ENCODE measurements at places on chromosomes 7 and 10.
A peak's percentile ranks its signal among the peaks of the same experiment; 100 is the strongest.

GRCh38 chr7:149855361-149856305, 17.5 kb downstream of the ZNF862 start:
- DNase-seq, result no peak

DNA sequence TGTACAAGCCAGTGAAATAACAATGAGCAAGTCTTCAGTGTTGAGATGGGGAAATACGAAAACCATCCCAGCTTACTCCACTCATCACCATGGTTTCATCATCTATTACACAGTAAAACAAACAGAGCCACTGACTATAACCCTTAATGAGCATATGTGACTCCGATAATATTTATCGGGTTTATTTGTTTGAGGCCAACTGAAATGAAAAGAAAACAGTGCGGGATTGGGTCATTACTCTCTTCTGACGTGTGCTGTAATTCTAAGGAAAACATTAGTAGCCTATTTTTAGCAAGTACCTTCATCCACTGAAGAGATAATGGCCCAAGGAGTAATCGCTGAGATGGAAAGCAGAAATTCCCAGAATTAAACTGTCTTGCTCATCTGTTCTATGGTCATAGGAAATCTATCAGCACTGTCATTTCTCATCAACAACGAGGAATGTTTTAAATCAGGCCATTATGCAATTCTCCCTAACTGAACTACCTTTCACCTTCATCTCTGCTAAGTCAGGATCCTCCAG, 716.5 kb downstream of the INHBA start:
- DNase-seq, result no peak

DNA sequence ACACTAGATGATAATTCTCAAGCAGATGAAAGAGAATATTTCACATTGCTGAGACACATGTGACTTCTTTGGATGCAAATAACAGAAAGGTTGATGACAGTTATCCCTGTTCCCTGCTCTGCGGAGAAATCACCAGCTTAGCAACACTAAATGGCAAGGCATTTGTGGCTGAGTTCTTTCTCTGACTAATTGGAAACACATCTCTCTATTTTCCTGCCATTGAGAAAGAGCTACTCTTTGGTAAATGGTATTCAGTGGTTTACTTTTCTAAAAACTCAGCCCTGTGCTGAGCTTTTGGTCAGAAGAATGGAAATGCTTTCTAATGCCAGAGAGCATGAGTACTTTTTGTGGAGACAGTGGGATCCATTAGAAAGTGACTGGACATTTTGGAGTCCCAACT, 771.4 kb downstream of the LRMDA start:
- DNase-seq, result no peak

DNA sequence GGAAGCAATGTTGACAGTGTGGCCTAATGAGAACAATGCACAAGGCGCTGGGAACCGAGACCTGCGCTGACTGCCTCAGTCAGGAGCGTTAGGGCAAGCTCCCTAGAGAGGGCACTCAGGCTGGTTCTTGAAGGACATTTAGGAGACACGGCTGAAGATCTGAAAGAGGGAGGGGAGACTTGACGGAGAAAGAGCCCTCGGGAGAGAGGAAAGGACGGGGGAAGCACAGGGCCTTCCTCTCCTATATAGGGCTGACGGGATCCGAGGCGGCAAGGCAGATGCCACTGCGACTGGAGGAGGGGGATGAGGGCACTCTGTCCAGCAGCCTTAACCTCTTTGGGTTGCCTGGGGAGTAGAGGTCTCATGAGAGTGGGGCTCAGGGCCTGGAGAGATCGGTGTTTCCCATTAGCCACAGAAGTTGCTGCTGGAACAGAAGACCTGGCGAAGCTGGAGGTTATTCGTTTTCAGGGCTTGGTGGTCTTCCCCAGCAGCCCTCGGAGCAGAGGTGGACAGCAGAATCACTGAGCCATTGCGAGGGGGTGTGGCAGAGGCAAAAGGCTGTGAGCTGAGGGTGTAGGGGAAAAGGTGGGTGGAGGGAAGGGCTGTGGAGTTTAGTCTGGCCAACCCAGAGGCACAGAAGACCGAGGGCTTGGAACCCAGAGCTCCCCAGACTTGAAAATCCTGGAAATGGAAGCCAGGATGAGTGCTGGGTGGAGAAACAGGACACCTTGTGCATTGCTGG, 36.0 kb downstream of the CLEC2L start:
- DNase-seq, result no peak

- DNase-seq, result no peak
Observed at GRCh38 chr10:34364253-34365037, 450.7 kb downstream of the PARD3 start.

GRCh38 chr10:44245601-44245938, 139.3 kb downstream of the CXCL12 start:
- no peak for DNase-seq

- no peak for DNase-seq
Observed at GRCh38 chr10:33550811-33551210, 216.3 kb upstream of the NRP1 start.

GRCh38 chr10:86168256-86168655, 198.3 kb downstream of the GRID1 start:
- no peak for DNase-seq

- no peak for DNase-seq
Observed at GRCh38 chr10:112395809-112396530, 22.1 kb downstream of the ACSL5 start.

GRCh38 chr10:96334616-96335526, 23.9 kb downstream of the OPALIN start:
- DNase-seq, result peak; percentile 8

DNA sequence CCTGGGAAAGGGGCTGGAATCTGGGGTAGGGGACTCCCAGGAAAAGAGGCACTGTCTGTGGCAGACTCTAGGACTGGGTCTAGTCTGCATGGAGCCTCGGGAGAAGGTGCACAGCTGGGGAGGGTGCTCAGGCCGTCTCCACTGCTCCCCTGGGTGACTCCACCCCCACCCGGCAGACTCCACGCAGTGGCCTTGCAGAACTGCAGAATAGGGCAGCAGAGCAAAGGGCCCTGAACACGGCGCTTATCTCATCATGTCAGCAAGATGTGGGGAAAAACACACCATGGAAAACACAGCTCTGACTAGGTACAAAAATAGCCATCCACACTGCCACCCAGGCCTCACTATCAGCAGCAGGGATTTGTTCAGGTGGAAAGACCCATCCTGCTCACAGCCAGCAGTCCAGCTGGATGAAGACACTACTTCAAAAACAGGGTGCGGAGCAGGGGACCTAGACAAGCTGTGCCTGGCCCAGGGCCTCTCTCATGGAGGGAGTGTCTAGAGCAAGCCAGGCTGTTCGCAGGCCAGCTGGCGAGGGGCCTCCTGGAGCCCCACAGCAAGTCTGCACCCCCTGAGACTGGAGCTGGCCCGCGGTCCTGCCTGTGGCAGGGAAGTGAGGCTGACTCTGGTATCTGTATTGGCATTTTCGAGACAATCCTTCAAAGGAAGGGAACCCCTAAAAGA, 11.7 kb downstream of the MAT1A start:
- DNase-seq, result no peak

DNA sequence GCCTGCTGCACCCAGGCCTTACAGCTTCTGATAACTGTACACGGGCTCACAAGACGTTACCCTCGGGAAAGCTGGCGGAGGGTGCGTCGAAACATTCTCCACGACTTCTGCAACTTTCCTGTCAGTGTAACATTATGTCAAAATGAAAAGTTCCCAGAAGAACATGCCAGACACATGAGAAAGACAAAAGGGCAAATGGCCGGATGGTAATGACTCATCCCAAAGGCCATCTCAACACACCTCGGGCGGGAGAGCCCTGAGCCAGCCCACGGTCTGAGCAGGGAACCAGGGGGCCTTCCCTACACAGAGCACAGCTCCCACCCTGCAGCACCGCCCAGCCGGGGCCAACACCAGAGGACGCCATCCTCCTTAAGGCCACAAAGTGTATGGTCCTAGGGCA, 118.7 kb downstream of the MAD1L1 start:
- DNase-seq, result no peak

- no peak for DNase-seq
Observed at GRCh38 chr7:25586513-25586912, 358.2 kb upstream of the NPVF start.

GRCh38 chr7:158406801-158407200, 180.8 kb downstream of the PTPRN2 start:
- DNase-seq, result no peak

GRCh38 chr7:133797818-133798520, 329.2 kb upstream of the LRGUK start:
- no peak for DNase-seq

GRCh38 chr10:132138596-132138995, 48.2 kb upstream of the DPYSL4 start:
- no peak for DNase-seq

DNA sequence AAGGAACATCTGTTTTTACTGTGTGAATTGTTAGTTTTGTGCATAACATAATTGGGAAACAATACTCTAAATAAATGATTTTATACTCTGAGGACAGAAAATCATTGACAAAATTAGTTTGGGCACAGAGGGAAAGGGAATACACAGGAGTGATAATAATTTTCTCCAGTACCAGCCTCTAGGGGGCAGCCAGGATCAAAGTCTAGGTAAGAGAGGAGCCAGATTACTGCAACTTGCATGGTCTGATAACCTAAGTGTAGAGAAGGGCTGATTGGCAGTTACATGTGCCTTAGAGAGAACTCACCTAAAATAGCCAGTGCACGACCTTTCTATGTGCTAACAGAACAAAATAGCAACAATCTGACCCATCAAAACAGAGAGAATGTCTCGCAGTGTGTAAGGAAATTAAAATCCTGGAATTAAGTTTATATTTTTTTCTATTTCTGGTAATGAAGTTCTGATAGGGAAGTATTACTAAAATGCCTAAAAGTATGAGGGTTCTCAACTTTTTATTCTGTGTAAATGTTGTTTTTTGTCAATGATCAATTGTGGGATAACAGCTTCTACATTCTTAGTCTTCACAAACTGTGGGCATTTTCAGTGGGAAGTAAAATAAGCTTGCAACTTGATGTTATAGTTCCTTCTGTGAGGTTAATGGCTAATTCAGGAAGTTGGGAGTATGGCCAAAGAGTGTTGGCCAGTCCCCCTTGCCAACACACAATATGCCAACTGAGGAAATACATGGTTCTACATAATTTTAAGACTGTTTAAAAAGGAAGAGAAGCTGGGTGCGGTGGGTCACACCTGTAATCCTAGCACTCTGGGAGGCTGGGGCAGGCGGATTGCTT, 66.4 kb downstream of the EXOC6 start:
- DNase-seq, result no peak

- no peak for DNase-seq
Observed at GRCh38 chr10:121138112-121138860, 287.1 kb downstream of the WDR11 start.

- no peak for DNase-seq
Observed at GRCh38 chr7:70500261-70500660, 631.7 kb upstream of the GALNT17 start.

DNA sequence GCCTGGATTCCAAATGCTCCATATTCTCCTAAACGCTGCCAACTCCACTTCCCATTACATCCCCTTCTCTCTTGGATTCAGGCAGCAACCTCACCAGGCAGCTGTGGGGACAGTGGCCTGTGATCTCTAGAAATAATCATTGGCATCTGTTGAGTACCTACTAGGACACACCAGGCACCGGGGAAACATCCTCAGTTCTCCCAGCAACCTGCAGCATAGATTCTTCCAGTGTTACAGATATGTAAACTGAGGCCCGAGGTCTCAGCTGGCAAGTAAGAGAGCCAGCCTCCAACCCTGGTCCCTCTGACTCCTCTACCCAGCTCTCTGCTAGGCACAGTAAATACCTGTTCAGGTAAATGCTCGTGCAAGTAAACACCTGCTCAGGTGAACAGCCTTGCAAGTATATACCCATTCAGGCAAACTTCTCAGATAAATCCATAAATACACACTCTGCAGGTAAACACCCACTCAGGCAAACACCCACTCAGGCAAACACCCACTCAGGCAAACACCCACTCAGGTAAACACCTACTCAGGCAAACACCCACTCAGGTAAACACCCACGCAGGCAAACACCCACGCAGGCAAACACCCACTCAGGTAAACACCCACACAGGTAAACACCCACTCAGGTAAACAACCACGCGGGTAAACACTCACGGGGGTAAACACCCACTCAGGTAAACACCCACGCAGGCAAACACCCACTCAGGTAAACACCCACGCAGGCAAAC, 18.7 kb downstream of the ASB13 start:
- DNase-seq, result no peak

DNA sequence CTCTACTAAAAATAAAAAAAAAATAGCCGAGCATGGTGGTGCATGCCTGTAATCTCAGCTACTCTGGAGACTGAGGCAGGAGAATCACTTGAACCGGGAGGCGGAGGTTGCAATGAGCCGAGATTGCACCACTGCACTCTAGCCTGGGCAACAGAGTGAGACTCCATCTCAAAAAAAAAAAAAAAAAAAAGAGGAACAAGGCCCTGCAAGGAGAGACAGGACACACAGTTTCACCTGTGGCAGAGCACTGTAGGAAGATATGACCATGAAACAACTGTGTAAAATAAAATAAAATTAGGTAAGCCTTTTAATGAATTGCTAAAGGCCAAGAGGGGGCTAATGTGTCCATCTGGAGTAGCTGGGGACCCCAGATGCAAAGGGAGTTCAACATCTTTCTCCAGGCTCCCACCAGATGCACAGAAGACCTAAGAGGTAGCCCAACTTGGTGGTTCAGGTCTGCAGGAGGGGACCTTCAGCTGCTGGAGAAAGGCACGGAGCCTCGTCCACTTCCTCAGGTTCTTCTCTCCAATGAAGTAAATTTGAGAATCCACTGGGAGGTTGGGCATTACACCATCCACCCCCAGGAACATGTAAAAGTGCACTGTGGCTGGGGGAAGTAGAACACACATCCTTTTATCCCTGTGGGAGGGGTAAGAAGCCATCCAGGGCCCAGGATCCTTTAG, 12.7 kb downstream of the PPIF start:
- DNase-seq, result no peak

DNA sequence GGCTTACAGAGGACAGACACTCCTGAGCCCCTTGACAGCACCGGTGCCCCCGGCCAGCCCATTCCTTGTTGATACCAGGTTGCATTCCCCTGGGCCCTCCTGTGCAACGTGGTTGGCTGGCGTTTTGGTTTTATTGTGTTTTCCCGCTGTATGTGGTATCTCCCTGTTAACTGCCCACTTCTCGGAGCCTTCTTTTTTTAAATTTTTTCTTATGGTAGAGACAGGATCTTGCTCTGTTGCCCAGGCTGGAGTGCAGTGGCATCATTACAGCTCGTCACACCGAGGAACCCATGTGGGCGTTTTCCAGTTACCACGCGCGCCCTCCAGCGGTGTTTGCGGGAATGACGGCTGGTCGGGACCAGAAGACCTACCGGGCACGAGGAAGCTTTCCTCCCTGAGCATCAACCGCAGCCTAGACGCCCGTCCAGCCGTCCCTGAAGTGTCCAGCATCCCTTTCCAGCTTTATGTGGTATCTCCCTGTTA, 16.9 kb upstream of the ZFAND2A start:
- DNase-seq, result no peak

GRCh38 chr7:44148961-44149536, 7.9 kb upstream of the MYL7 start:
- DNase-seq, result no peak
